ENCODE measurements at places on chromosomes 13 and 19. TPM values are rescaled to one million over a fixed set of nuclear protein-coding genes. Genes with fewer than 3 reads are reported as not detected.

Gene GRK1
- 0.05 TPM for total RNA-seq

Gene JSRP1
- 1.6 TPM for total RNA-seq

Gene LIG1
- 21.6 TPM for total RNA-seq

Gene PRTN3
- total RNA-seq = 0.26 TPM

Gene PRR19
- total RNA-seq = not detected

Gene TM9SF2
- 225 TPM for total RNA-seq

Gene RNF113B
- not detected for total RNA-seq

Gene KLK14
- not detected for total RNA-seq

Gene TMEM150B
- total RNA-seq = 0.48 TPM

Gene LGALS4
- total RNA-seq = 1.7 TPM

Gene SIGLEC10
- 0.85 TPM for total RNA-seq

Gene EXOC3L2
- 3.4 TPM for total RNA-seq

Gene RFX1
- total RNA-seq = 2.9 TPM

Gene RSPH6A
- total RNA-seq = not detected

Gene ZNF440
- total RNA-seq = 40.5 TPM

Gene GEMIN7
- 10.4 TPM for total RNA-seq

Gene KCNN1
- total RNA-seq = 0.79 TPM

Gene KLK15
- total RNA-seq = not detected

Gene ZSCAN4
- not detected for total RNA-seq

Gene VSIG10L
- total RNA-seq = 0.74 TPM

Gene ACOD1
- not detected for total RNA-seq

Gene ANGPTL4
- total RNA-seq = 1.3 TPM

Gene ZNF554
- 6.0 TPM for total RNA-seq

Gene UFM1
- total RNA-seq = 164 TPM

Gene KCNJ14
- 0.42 TPM for total RNA-seq

Data from urinary bladder (tissue), 4 donors.